MCF 10A (cell line): ENCODE measurements at places on chromosomes 7 and 10. TPM values are rescaled to one million over a fixed set of nuclear protein-coding genes. Genes with fewer than 3 reads are reported as not detected.

Gene OR6B1
- not detected in 2 replicates for total RNA-seq

GRCh38 chr7:26590709-26591108 is 273.7 kb downstream of the SKAP2 start:
- H3K27ac ChIP-seq = no peak overlapping the region
- H3K36me3 ChIP-seq = no peaks in the 10 kb centered on the region
- no peak for DNase-seq
- H3K4me1 ChIP-seq = peaks cover 6% of the 10 kb centered on the region

Gene SERPINE1
- total RNA-seq = 56.7 and 80.6 TPM in 2 replicates

- H3K36me3 ChIP-seq = peaks cover 7% of the 10 kb centered on the region
- no peaks in the 10 kb centered on the region for H3K27me3 ChIP-seq
- H3K4me3 ChIP-seq = no peak overlapping the region
- peak overlapping the region; percentile 83 for H3K27ac ChIP-seq
- DNase-seq = no peak
- H3K4me1 ChIP-seq = peaks cover 17% of the 10 kb centered on the region
These were observed 35.7 kb downstream of the SEMA3E start for GRCh38 chr7:83613232-83613631.

DNA sequence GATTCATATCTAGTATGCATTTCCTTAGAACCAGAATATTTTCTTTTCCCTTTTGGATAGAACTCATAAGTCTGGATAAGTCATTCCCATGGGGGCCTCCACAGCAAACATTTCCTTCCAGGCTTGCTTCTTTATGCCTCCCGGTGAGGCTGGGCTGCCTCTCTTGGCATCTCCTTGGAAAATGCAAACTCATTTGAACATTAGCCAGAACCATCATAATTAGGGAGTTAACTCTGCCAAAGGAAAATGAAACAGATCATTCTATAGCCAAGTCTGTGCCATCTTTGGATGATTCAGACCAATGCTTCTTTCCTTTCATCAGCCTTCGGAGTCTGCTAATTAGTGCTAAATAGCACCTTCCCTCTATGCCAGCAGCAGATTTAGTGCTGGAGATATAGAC is 81.1 kb downstream of the PLPP4 start:
- DNase-seq = no peak
- no peaks in the 10 kb centered on the region for H3K4me1 ChIP-seq
- H3K27me3 ChIP-seq = no peaks in the 10 kb centered on the region
- H3K27ac ChIP-seq = no peak overlapping the region
- no peaks in the 10 kb centered on the region for H3K36me3 ChIP-seq
- H3K4me3 ChIP-seq = no peak overlapping the region

DNA sequence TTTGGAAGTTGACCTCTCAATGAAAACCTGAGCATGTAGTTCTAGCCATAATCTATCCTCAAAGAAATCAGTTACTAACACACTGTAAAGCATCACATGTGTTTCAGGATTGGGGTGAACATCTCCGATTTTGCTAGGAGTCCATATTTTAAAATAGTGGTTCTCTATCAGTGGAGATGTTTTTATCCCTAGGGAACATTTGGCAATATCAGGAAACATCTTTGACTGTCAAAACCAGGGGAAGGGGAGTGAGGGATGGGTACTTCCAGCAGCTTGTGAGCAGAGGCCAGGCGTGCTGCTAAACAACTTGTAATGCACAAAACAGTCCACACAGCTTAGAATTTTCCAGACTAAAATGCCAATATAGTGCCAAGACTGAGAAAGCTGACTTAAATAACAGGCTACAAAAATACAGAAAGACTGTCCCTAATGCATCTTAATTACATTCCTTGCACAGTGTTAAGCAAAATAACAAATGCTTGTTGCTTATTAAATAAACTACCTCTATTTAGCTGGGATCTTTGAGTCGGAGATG is 120.9 kb downstream of the CRPPA start:
- DNase-seq = no peak
- H3K27ac ChIP-seq = no peak overlapping the region
- no peaks in the 10 kb centered on the region for H3K27me3 ChIP-seq
- no peak overlapping the region for H3K4me3 ChIP-seq

DNA sequence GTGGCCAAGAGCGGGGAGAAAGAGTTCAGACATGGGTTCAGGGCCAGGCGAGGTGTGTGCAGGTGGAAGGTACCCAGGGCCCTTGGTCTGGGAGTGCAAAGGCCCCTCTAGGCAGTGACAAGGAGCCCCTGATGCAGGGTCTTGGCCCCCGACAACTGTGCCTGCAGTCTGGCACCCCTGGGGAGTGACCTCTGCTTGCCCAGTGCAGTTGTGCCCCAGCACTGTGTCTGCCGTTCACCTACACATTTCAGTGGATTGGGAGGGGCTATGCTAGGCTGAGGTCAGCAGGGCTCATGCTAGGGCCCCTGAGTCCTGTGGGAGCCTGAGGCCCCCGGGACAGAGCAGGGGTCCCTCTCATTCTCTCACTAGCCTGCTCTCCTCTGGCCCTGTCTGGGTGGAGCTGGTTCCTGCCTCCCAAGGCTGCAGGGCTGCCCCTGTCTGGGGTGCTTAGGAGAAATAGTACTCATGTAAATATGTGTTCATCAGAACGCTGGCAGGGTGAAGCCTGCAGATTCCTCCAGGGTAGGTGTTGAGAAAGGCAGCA is 550.4 kb downstream of the TCERG1L start:
- no peaks in the 10 kb centered on the region for H3K4me1 ChIP-seq
- no peaks in the 10 kb centered on the region for H3K27me3 ChIP-seq
- DNase-seq = no peak

Gene PPRC1
- total RNA-seq = 50.4 and 68.2 TPM in 2 replicates

Gene GJD4
- total RNA-seq = not detected in 2 replicates

Gene CPA5
- 0.42 TPM in 1 of 2 replicates, not detected in the other for total RNA-seq

Gene PDK4
- total RNA-seq = 1.2 and 1.3 TPM in 2 replicates

- no peaks in the 10 kb centered on the region for H3K27me3 ChIP-seq
- no peak for DNase-seq
- H3K36me3 ChIP-seq = no peaks in the 10 kb centered on the region
- H3K4me1 ChIP-seq = no peaks in the 10 kb centered on the region
These were observed 21.5 kb downstream of the CYP26A1 start for GRCh38 chr10:93095225-93095624.

Gene SPDYE2
- 0.22 TPM in 1 of 2 replicates, not detected in the other for total RNA-seq

Gene PNLIPRP3
- total RNA-seq = 7.6 and 9.5 TPM in 2 replicates

Gene GNAI1
- 27.6 and 30.4 TPM in 2 replicates for total RNA-seq

GRCh38 chr7:28190077-28190710 is 9.6 kb upstream of the JAZF1 start:
- no peak for DNase-seq
- H3K36me3 ChIP-seq = no peaks in the 10 kb centered on the region

Gene PLPP4
- total RNA-seq = 0.86 and 1.3 TPM in 2 replicates

DNA sequence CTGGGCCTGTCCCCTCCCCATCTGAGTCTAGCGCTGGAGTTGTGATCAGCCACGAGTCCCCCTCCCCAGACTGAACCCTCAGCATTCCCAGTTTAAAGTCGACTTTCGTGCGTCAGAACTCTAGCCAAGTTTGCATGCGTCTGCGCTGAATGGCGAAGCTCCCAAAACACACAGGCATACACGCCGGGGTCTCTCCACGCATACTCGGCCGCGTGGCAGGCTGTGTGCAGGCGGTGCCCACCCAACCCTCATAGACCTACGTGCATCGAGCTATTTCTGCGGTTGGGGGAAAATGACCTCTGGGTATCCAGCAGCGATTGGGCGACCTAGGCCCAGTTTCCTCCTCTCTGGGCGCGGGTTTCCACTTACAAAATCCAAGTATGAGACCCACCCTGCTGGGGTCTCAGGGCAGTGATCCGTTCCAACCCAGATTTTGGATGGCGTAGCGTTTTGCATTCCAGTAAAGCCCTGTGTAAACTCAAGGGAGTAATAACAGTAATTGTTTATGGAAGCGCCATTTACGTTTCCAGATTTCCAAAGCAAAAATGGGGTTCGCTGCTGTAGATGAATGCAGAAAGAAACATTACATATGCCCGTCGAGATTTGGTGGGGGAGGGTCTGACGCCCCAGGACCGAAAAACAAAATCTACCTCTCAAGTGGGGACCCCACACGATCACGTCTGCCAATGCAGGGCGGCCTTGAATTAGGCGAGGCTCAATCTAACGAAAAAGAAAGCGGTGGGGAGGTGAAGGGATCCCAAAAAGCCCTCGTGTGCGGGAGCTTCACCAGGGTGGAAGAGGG is 2.0 kb upstream of the HMX3 start:
- DNase-seq = no peak
- peaks cover 8% of the 10 kb centered on the region for H3K4me1 ChIP-seq
- peak overlapping the region; percentile 51 for H3K4me3 ChIP-seq
- H3K27ac ChIP-seq = no peak overlapping the region
- H3K27me3 ChIP-seq = peaks cover 32% of the 10 kb centered on the region

- H3K4me1 ChIP-seq = peaks cover 52% of the 10 kb centered on the region
- H3K27ac ChIP-seq = peak overlapping the region; percentile 39
- no peaks in the 10 kb centered on the region for H3K27me3 ChIP-seq
- peak; percentile 42 for DNase-seq
- H3K36me3 ChIP-seq = peaks cover 9% of the 10 kb centered on the region
- no peak overlapping the region for H3K4me3 ChIP-seq
These were observed 5.3 kb downstream of the PSAP start for GRCh38 chr10:71845410-71846405.

GRCh38 chr10:119414081-119414611 is 128.4 kb downstream of the RGS10 start:
- peaks cover 8% of the 10 kb centered on the region for H3K36me3 ChIP-seq
- H3K4me3 ChIP-seq = no peak overlapping the region
- H3K4me1 ChIP-seq = no peaks in the 10 kb centered on the region
- H3K27ac ChIP-seq = no peak overlapping the region

GRCh38 chr7:16347827-16348192 is 73.5 kb downstream of the CRPPA start:
- no peak overlapping the region for H3K27ac ChIP-seq
- peaks cover 14% of the 10 kb centered on the region for H3K4me1 ChIP-seq
- H3K36me3 ChIP-seq = peaks cover 6% of the 10 kb centered on the region
- DNase-seq = no peak

Gene TSPAN12
- total RNA-seq = not detected in 2 replicates

DNA sequence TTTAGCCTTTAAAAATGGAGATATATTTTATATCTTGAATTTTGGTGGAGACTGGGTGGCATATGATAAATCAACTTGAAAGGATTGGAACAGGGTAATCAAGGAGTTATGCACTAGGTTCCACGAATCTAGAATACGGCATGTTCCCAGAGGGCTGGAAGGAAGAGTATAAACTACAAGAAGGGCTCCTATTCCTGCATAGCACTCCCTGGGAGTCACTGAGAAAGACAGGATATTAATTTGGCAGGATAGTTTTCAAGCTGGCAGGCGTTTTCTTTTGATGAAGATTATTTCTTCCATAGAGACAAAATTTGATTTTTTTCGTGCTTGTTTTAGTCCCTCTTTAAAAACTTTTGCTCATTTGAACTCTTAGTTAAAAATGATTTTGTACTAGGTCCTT is 119.7 kb downstream of the VWC2 start:
- H3K4me3 ChIP-seq = no peak overlapping the region
- no peaks in the 10 kb centered on the region for H3K36me3 ChIP-seq
- H3K27ac ChIP-seq = no peak overlapping the region
- H3K27me3 ChIP-seq = peaks cover 11% of the 10 kb centered on the region

DNA sequence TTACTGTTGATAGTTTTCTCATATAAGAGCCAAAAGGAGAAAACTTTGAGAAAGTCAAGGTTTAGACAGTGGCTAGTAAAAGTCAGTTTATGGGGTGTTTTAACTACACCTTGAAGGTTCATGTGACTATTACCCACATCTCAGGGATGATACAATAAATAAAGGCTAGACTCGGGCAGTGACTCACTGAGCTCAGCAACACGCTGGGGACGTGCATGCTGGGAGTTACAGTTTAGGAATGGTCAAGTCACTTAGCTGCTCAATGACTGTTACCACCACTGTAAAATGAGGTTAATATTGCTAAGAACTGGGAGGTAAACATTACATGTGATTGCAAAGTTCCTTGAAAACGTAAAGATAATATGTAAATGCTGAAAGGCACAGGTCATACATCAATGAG is 1254.4 kb upstream of the PHF14 start:
- H3K4me3 ChIP-seq = no peak overlapping the region
- no peaks in the 10 kb centered on the region for H3K36me3 ChIP-seq
- H3K27me3 ChIP-seq = no peaks in the 10 kb centered on the region
- H3K4me1 ChIP-seq = no peaks in the 10 kb centered on the region
- no peak overlapping the region for H3K27ac ChIP-seq

DNA sequence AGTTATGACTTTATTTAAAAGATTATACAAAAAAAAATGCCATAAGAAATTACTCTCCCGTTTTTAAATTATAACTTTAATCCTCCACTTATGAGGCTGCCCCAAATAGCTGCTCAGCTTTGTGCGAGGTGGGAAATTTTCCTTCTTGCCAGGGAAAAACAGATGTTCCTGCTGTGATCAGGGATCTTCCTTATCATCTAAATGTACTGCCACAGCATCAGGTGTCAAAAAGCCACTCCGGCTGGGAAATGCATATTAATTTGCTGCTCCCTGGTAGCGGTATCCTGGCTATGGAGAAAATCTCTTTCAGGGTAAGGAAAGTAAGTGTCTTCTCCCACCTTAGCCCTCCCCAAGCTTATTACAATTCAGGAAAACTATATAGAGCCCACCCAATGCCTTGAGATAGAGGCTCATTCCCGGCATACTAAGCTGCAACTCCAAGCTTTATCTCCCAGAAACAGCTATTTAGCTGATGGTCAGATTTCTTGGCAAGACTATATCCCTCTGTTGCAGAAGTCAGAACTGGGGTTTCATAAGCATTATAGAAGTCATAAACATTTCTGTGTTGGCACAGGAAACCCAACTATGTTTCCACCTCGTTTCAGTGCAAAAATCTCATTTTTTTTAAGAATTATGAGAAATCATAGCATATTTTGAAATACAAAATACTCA is 360.4 kb downstream of the PARD3 start:
- H3K4me1 ChIP-seq = no peaks in the 10 kb centered on the region
- no peak overlapping the region for H3K27ac ChIP-seq
- H3K36me3 ChIP-seq = peaks cover 9% of the 10 kb centered on the region
- no peaks in the 10 kb centered on the region for H3K27me3 ChIP-seq
- H3K4me3 ChIP-seq = no peak overlapping the region
- no peak for DNase-seq

GRCh38 chr7:36138209-36138608 is 14.8 kb upstream of the EEPD1 start:
- H3K36me3 ChIP-seq = no peaks in the 10 kb centered on the region
- peaks cover 10% of the 10 kb centered on the region for H3K27me3 ChIP-seq

GRCh38 chr7:146805082-146805481 is 688.5 kb downstream of the CNTNAP2 start:
- no peak for DNase-seq
- no peak overlapping the region for H3K27ac ChIP-seq
- H3K4me1 ChIP-seq = no peaks in the 10 kb centered on the region
- H3K4me3 ChIP-seq = no peak overlapping the region
